Mesenteric fat pad (tissue), 1 donor: ENCODE measurements at places on chromosomes 13 and 19. TPM values are rescaled to one million over a fixed set of nuclear protein-coding genes. Genes with fewer than 3 reads are reported as not detected.

- DNase-seq = no peak
Measured at GRCh38 chr13:112602189-112602588, 14.2 kb upstream of the TUBGCP3 start.

ZSCAN22 gene
- total RNA-seq = 2.5 TPM

C5AR1 gene
- total RNA-seq = 135 TPM

GRCh38 chr13:74111399-74111798, 22.8 kb downstream of the KLF12 start:
- DNase-seq = no peak

SPATA13 gene
- 11.6 TPM for total RNA-seq

ZNF99 gene
- 0.10 TPM for total RNA-seq
